ENCODE measurements at places on chromosomes 2 and 18.

DNA sequence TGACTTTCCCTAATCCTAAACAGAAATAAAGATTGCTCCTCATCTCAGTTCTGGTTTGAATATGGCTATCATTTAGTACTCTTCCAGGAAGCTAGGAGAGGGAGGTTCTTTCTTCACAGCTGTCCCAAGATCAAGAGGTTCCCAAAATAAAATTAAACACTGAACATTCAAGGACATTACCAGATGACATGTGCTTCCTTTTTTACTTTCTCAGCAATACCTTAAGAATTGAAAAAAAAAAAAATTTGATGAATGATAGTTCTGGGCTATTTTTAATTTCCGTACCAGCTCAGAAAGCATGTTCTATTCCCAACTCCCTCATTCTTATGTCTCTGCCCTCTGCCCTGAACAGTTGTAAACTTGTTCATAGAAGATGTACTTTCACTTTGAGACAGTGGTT, 61.7 kb upstream of the MYL1 start:
- no peak for DNase-seq

GRCh38 chr2:164054651-164055050, 318.8 kb upstream of the FIGN start:
- no peak for DNase-seq

- no peak for DNase-seq
These were observed 186.1 kb downstream of the ZFP36L2 start for GRCh38 chr2:43040084-43040854.

GRCh38 chr2:112933261-112933660, 22.3 kb downstream of the IL37 start:
- no peak for DNase-seq

DNA sequence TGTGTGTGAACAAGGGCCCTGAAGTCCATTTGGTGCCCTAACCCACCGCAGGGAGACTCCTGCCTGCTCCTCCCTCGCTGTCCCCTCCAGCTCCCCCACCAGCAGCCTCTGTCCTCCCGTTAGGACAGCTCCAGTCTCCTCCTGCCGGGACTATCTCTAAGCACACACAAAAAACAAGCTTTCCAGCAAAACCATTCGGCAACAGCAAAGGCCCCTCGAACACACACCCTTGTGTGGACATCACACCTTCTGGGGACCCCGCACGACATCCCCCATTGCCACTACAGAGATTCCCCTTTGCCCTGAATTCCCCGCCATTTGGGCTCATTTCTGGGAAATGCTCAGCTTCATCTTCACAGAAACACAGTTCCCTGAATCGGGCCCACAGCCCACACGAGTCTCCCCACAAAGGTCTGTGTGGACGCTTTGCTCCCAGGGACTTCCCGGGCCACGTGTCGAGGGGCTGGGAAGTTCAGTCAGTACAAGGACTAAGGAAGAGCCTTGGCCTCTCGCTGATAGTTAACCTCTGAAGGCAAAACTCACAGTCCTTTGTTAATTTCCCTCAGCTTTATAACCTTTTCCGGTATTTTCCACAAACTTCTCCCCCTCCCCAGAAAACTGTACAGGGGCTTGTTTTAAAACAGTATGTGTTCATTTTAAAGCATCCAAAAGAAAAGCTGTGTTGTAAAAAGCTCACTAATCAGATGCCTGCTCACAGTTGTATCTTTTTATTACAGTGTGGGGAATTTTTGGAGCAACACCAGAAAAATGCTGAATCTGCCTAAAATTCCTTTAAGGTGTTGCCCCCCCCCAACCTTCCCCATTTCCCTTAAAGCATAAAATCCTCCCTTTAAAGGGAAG, 25.9 kb downstream of the SMAD7 start:
- DNase-seq: no peak

GRCh38 chr2:144505245-144505831, 14.6 kb downstream of the ZEB2 start:
- DNase-seq: no peak

DNA sequence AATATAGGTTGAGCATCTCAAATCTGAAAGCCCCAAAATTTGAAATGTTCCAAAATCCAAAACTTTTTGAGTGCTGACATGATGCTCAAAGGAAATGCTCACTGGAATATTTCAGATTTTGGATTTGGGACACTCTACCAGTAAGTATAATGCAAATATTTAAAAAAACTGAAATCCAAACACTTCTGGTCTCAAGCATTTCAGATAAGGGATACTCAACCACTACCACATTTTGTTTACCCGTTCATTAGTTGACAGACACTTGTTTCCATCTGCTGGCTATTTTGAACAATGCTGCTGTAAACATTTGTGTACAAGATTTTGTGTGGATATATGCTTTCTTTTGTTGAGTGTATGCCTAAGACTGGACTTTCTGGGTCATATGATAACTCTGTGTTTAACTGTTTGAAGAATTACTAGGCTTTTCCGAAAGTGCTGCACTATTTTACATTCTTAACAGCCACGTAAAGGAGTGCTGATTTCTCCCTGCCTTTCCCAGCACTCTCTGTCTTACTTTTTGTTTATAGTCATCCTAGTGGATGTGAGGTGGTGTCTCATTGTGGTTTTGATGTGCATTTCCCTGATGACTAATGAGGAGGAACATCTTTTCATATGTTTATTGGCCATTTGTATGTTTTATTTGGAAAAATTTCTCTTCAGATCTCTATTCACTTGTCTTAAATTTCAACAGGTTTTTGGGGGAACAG, 19.5 kb upstream of the DCDC2C start:
- no peak for DNase-seq

- no peak for DNase-seq
These were observed 69.7 kb upstream of the CAB39 start for GRCh38 chr2:230642966-230643365.

GRCh38 chr2:94725543-94725942, 145.7 kb upstream of the TEKT4 start:
- DNase-seq: no peak

- no peak for DNase-seq
These were observed 52.6 kb downstream of the MEMO1 start for GRCh38 chr2:31958140-31958717.

GRCh38 chr2:137700681-137701080, 263.6 kb upstream of the HNMT start:
- no peak for DNase-seq

DNA sequence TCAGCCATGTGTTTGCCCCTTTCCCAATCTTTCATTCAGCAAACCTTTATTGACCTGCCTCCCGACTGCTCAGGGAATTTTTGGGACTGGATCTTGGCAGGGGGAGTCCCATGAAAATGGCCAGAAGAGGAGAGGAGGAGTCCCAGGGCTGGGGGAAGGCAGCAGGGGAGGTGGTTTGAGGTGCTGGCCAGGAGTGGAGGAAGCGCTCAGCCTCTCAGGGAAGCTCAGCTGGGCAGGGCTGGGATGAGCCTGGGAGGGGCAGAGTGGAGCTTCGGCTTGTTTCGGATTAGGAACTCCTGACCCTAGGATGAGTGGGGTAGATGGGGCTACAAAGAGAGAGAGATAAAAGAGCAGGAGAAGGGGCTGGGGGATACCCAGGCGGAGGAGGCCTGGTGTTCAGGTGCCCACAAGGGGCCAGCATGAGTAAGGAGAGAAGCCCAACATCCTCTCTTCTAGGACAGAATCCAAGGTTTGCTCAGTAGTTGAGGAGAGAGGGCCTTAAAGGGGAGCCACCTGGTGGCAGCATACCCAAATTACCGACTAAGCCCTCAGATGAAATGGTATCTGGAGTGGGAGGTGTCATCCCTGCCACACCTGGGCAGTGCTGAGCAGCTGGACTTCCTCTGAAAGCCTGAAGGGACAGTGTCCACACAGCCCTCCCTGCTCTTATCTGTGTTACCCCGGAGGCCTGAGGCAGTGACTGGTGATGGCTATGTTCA, 91.1 kb downstream of the INHBB start:
- no peak for DNase-seq

GRCh38 chr2:235270956-235271355, 222.9 kb upstream of the AGAP1 start:
- DNase-seq: no peak

DNA sequence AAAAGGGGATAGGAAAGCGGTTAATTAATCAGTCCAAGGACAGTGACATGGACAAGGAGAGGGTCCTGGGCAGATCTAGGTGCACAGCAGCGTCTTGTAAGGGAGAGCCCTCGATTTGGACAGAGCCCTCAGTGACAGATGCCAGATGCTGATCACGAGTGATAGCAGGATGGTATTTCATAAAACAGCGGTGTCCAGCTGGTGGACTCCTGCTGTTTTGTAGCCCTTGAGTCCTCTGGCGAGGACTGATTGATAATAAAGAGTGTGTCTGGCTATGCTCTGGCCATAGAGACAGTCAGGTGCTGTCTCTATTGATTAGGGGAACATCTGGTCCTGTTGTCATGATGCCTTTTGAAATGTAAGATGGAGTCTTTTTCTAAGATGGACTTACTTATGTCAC, 180.7 kb downstream of the NCK2 start:
- DNase-seq: no peak

GRCh38 chr2:119823734-119824334, 64.1 kb downstream of the PTPN4 start:
- DNase-seq: no peak

- DNase-seq: no peak
These were observed 145.6 kb downstream of the TTC27 start for GRCh38 chr2:32773448-32773808.

DNA sequence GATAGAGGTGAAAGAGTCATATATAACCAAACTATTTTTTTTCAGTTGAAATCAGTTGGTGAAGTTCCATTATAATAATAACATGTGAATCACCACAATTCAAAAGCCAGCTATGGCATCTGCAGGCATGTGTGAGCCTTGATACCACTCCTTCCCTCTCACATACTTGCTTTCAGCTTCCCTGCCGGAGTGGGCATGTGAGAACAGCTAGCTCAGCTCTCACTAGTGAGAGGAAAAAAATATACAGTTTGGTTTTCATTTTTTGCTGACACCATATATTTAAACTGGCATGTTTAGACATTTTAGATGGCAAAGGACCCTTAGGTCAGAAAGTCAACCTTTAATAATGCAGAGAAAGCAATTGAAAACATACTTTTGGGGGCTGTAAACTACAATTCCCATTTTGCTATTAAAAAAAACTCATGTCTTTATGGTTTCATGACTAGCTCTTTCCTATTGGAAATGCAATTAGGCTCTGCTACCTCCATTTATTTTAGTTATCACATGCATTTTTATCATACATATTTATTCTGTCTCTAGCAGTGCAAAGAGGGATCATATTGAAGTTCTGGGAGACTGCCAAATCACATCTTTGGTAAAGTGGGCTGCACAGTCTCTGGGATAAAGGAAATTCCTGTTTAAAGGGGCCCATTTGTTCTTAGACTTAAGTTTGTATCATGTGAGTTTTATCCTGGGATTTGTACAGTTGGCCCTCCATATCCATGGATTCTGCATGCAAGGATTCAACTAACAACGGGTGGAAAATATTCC, 33.2 kb upstream of the SLC40A1 start:
- no peak for DNase-seq

GRCh38 chr2:130336877-130337734, 5.6 kb upstream of the IMP4 start:
- no peak for DNase-seq

GRCh38 chr2:239249048-239249447, 151.8 kb downstream of the HDAC4 start:
- DNase-seq: no peak

All from NCI-H1048 (cell line).